Activated CD4-positive, alpha-beta memory T cell treated with anti-CD3 and anti-CD28 coated beads, Interleukin-2, amount 10 ng/mL, durations not matched to agents 7 days and 5 days (primary cell): ENCODE measurements at places on chromosomes 13 and 19. TPM values are rescaled to one million over a fixed set of nuclear protein-coding genes. Genes with fewer than 3 reads are reported as not detected.

GPR12 gene
- not detected for total RNA-seq

- H3K4me3 ChIP-seq: peak overlapping the region; percentile 40
- H3K27ac ChIP-seq: peak overlapping the region; percentile 76
- DNase-seq: peak; percentile 56
- H3K27me3 ChIP-seq: peaks cover 14% of the 10 kb centered on the region
Measured at GRCh38 chr13:27353166-27353583, 71.2 kb upstream of the GTF3A start.

- no peak for DNase-seq
- H3K4me1 ChIP-seq: peaks cover 9% of the 10 kb centered on the region
- H3K27me3 ChIP-seq: peaks cover 35% of the 10 kb centered on the region
- no peaks in the 10 kb centered on the region for H3K36me3 ChIP-seq
- no peak overlapping the region for H3K27ac ChIP-seq
Measured at GRCh38 chr19:30692181-30692811, 320.1 kb downstream of the ZNF536 start.

GRCh38 chr19:48560095-48560530 is 8.1 kb downstream of the SULT2B1 start:
- DNase-seq: no peak
- H3K27ac ChIP-seq: no peak overlapping the region
- no peak overlapping the region for H3K4me3 ChIP-seq
- no peaks in the 10 kb centered on the region for H3K36me3 ChIP-seq
- peaks cover 4% of the 10 kb centered on the region for H3K27me3 ChIP-seq

NCR1 gene
- total RNA-seq: not detected

DNA sequence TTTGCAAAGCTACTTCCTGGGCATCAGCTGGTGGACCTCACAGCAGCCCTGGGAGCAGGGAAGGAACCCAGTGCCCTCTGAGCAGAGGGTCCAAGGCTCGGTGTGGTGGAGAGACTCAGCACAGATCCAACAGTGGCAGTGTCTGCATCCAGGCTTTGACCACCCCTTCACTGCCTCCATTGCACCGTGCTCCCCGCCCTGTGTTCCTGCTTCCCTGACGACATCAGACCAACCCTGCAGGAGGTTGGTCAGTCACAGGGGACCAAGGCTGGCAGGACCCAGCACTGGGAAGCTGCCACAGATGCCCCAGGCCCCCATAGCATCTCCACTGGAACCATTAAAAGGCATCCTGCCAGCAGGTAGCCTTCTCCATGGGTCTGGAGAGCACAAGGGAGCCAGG is 7.8 kb upstream of the VSTM2B start:
- no peaks in the 10 kb centered on the region for H3K4me1 ChIP-seq
- no peaks in the 10 kb centered on the region for H3K36me3 ChIP-seq
- no peak overlapping the region for H3K27ac ChIP-seq
- H3K4me3 ChIP-seq: no peak overlapping the region
